ENCODE measurements at places on chromosomes 2 and 18.

DNA sequence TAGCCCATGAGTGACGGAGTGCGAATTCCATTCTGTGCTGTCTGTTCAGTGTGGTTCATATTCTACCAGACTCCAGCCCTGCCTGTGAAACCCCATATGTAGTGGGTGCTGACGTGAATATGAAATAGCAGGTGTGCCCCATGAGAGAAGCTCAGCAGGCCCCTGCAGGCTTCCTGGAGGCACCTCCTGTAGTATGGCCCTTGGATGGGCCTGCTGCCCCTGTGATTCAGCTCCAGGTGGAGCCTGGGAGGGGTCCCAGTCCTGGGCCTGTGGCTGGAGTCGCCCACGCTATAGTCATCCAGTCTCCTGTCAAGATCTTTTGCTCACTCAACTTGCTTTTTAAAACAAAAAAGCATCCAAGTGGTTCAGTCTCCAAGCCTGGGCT lies 125.5 kb downstream of the GLI2 start:
- peaks cover 2% of the 10 kb centered on the region for H3K27me3 ChIP-seq
- no peaks in the 10 kb centered on the region for H3K36me3 ChIP-seq
- no peak overlapping the region for H3K27ac ChIP-seq
- H3K4me3 ChIP-seq = no peak overlapping the region

GRCh38 chr18:62339106-62339988 lies 14.2 kb downstream of the TNFRSF11A start:
- H3K4me3 ChIP-seq = peak overlapping the region; percentile 7
- H3K36me3 ChIP-seq = no peaks in the 10 kb centered on the region
- H3K27ac ChIP-seq = peak overlapping the region; percentile 72
- H3K27me3 ChIP-seq = peaks cover 19% of the 10 kb centered on the region

DNA sequence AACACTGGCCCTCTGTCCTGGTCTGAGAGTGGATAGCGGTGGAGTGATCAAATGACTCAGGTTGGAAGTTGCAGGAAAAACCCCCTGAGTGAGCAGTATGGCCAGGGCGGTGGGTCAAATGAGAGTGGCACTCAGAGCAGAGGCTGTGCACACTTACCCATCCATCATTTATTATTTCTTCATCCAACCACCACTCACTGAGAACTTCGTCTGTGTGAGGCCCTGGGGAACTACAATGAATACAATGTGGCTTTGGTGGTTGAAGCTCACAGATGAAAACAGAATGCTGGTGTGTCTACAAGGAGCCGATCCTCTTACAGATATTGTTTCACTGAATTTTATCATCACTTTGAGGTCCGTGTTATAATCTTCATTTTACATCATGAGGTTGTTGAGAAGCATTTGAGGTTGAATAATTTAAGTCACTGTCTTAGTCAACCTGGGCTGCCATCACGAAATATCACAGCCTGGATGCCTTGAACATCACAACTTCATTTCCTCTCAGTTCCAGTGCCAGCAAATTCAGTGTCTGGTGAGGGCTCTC lies 73.4 kb upstream of the ID2 start:
- H3K27me3 ChIP-seq = peaks cover 2% of the 10 kb centered on the region
- DNase-seq = peak; percentile 67
- H3K4me3 ChIP-seq = no peak overlapping the region
- peaks cover 3% of the 10 kb centered on the region for H3K36me3 ChIP-seq
- peaks cover 32% of the 10 kb centered on the region for H3K4me1 ChIP-seq

DNA sequence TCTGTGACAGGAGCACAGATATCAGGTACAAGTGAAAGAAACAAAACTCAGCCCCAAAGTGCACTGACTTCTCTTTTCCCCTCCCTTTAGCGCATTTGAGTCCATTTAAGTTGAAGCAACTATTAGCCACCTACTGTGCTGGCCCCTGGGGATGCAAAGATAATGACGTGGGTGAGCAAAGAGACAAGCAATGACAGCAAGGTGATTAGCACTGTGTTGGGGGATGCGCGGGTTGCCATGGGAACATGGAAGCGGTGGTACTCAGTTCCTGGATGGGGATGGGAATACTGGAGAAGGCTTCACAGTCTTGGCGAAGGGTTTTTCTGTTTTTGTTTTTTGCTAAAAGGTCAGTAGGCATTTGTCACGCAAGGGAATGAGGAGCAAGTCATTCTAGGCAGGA lies 205.8 kb downstream of the LDLRAD4 start:
- peaks cover 40% of the 10 kb centered on the region for H3K4me1 ChIP-seq
- no peak for DNase-seq
- H3K4me3 ChIP-seq = no peak overlapping the region
- no peaks in the 10 kb centered on the region for H3K27me3 ChIP-seq

DNA sequence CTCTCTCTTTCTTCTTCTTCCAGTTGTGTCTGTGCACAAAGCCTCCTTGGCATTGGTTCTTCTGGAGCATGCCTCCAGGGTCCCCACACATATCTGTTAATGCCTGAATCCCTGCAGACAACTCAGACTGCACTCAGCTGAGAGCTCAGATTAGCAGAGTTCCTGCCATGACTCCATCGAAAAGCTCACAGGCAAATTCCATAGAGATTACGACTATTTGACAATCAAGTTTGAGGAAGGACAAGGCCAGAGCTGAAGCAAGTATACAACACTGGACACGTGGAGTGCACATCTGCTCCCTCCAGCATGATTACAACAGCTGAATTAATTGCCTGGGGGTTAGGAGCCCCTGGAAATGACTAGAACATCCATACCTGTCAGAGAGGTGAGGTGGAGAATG lies 190.7 kb downstream of the INSIG2 start:
- H3K4me1 ChIP-seq = no peaks in the 10 kb centered on the region
- no peak for DNase-seq
- no peak overlapping the region for H3K27ac ChIP-seq
- peaks cover 25% of the 10 kb centered on the region for H3K27me3 ChIP-seq

- no peak for DNase-seq
- no peak overlapping the region for H3K27ac ChIP-seq
- H3K27me3 ChIP-seq = peaks cover 1% of the 10 kb centered on the region
- no peak overlapping the region for H3K4me3 ChIP-seq
- no peaks in the 10 kb centered on the region for H3K36me3 ChIP-seq
Observed at GRCh38 chr18:22678486-22678885, 254.6 kb upstream of the RBBP8 start.

Measured in activated CD4-positive, alpha-beta T cell treated with anti-CD3 and anti-CD28 coated beads for 36 hours (primary cell).